ENCODE measurements at places on chromosomes 7 and 10. TPM values are rescaled to one million over a fixed set of nuclear protein-coding genes. Genes with fewer than 3 reads are reported as not detected.

GRCh38 chr7:150715293-150715692, 1.1 kb upstream of the GIMAP1 start:
- DNase-seq: no peak

DNA sequence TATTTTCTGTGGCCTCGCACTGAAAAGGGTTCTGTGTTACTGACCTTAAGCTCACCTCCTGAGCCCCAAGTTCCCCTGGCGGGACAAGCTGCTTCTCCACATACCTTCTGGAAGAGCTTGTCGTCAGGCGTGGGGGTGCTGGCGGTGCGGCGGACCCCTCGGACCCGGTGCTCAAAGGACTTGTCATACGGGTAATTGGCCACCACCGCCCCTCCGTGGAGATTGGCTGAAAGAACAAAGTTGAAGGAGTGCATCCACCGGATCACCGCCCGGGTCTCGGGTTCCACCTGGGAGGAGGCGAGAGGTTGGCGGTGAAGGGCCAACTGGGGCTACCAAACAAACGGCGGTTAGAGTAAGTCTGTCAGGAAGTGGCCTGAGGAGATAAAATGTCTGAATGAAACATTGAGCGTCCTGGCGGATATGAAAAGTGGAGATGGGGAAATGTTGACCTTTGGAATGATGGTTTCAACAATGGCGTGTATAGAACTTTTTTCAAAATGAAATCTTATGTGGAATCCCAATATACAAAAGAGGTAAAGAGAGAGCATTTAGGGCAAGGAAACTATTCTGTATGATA, 16.5 kb downstream of the CPN1 start:
- DNase-seq: no peak

- DNase-seq: no peak
Measured at GRCh38 chr7:116441534-116441933, 58.0 kb upstream of the CAV2 start.

DNA sequence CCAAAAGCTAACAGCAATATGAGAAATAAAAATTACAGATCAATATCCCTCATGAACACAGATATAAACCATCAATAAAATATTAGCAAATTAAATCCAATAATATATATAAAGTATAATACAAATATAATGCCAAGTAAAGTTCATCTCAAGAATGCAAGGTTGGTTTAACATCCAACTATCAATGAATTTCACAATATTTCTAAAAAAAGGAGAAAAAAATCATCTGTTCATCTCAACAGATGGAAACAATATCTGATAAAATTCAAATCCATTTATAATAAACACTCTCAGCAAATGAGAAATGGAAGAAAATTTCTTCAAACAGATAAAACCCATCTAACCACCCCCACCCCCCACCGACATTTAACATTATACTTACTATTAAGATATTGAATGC, 86.9 kb downstream of the SIRT1 start:
- no peak for DNase-seq

Gene SORBS1
- total RNA-seq: 0.38 TPM

DNA sequence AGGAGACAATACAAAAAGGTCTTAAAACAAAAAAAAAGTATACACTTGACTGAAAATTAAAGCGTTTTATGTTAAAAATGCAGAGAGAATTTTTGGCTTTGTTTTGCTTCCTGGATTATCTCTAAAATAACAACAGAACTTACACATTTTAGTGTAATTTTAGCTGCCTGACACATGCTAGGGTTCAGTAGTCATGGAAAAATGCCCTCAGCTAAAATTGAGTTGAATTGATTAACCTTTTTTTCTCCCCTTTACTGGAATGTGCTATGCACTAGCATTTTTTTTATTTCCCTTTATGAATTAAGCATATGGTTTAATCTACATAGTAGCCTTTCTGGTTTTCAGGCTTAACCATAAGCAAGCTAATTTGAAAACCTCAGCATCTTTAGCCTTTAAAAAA, 89.9 kb downstream of the ZNF277 start:
- no peak for DNase-seq

DNA sequence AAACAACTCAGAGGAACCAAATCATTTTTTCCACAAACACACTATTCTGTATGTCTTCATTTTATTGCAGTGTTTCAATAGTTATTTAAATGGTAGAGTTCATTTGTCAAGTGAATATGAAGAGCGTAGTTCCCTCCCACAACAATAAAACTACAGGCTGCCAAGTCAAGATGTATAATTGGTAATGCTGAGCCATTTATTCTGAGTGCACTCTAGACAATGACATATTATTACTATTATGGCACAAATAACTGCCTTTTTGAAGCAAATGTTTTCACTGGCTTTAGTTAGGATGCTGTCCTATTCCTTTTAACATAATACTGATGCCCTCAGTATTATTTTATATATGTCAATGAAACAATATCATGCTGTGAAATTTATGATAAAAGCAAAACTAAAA, 102.7 kb upstream of the PCDH15 start:
- DNase-seq: no peak

- DNase-seq: no peak
Measured at GRCh38 chr10:66925896-66926715, at the start of gene LRRTM3. LRRTM3 (plus strand) TSS chr10:66926036.

- DNase-seq: no peak
Measured at GRCh38 chr10:107098326-107098725, 66.2 kb downstream of the SORCS1 start.

GRCh38 chr10:98170249-98171117, 36.0 kb downstream of the R3HCC1L start:
- DNase-seq: no peak

Gene RSPH10B
- 0.68 TPM for total RNA-seq

Gene ADCY1
- 0.05 TPM for total RNA-seq

- no peak for DNase-seq
Measured at GRCh38 chr7:118041251-118041878, 142.6 kb upstream of the LSM8 start.

Gene ZP3
- total RNA-seq: 6.7 TPM

- DNase-seq: no peak
Measured at GRCh38 chr10:70850097-70850496, 34.3 kb downstream of the SGPL1 start.

DNA sequence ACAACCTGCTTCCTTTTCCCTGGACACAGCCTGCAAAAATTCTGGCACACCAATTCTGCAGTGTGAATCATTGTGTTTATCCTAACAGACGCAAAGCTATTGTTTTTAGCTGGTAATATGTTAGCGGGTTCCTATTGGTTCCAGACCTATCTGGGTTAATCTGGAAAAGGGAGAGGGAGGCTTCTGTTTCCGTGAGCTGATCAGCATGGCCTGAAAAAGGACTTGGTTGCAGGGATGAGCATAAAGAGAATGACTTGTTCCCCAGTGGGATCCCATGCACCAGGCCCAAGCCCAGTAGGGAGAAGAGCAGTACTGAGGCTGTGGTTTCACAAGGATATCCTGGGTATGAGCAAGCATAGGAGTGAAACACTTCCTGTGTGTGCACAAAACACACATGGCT, 78.4 kb downstream of the PDE1C start:
- DNase-seq: no peak

Gene PLAU
- 0.84 TPM for total RNA-seq

Gene ANXA8L1
- not detected for total RNA-seq

- no peak for DNase-seq
Measured at GRCh38 chr10:132363921-132364593, 32.1 kb downstream of the LRRC27 start.

DNA sequence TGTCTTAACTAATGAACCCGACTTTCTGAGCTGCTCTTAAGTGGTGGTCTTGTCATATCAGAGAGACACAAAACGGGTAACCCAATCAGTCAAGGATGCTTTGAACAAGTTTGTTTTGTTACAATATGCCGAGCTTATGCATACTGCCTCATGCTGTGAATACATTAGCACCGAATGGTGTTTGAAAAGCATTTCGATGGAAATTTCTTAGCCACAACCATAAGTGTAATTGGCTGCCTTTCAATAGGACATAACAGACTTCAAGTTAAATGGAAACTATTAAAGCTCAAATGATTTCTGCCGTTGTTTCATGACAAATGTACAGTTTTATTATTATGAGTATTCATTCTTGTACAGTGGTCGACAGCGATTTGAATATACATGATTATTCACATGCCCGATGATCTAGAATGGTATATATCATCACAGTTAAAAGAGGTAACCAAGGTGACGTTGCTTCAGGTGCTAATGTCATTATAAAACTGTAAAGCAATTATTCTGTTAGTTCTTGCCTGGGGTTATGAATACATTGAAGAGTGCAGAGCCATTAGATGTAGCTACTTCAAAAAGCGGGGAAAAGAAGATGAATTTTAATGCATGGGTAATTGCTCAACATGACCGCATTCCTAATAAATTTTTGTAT, 118.8 kb downstream of the EBF3 start:
- DNase-seq: no peak

Gene KCNH2
- 0.66 TPM for total RNA-seq

Gene OPALIN
- not detected for total RNA-seq

Gene ANKRD16
- 11.9 TPM for total RNA-seq

Gene PDE6C
- total RNA-seq: not detected

GRCh38 chr7:142529591-142529990, 219.7 kb upstream of the PRSS1 start:
- no peak for DNase-seq

- no peak for DNase-seq
Measured at GRCh38 chr7:101453617-101454016, 90.9 kb downstream of the COL26A1 start.

DNA sequence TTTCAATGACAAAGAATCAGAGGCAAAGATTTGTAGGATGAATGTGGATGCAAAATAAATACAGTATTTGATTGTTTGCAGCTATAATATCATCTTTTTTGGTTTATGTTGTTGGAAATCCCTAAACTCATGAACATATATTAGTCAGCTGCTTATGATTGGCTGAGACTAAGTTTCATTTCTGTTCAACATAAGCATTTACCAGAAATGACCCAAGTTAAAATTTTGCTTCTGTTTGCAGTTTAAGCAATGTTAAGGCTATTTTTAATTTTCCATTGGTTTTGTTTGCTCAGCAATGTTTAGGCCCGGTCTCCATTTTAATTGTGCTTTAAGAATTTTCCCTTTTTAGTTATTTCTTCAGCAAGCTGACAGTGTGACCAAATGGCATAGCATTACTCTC, 22.0 kb downstream of the GIMAP6 start:
- DNase-seq: no peak

Gene LAMB1
- total RNA-seq: 0.46 TPM

- DNase-seq: no peak
Measured at GRCh38 chr10:78691301-78692030, 377.3 kb upstream of the ZMIZ1 start.

Gene ADCK2
- 22.4 TPM for total RNA-seq

- DNase-seq: no peak
Measured at GRCh38 chr7:147857152-147858140, 733.1 kb upstream of the C7orf33 start.

DNA sequence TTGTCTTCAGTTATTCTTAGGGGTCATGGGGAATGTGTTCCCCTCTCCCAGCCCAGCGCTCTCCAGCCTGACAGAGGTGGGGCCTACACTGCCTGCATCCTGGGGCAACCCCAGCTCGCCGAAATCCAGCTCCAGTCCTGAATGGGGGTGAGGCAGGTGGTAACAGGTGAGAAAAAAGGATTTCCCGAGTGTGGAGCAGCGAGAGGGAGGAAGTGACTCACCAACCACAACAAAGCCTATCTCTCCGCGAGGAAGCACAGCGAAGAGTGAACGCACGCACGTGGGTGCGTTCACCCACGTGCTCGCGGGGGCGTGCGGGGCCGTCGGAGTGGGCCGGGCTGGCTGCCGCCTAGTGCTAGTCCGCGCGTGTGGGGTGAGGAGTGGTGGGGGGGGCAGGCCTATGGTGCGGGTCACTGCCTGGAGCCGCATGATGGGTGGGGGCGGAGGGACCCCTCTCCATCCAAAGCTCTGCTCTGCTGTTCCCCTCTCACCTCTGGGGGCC, 855 bp upstream of the PALD1 start:
- DNase-seq: peak; percentile 83

GRCh38 chr10:122798704-122799231, 46.9 kb downstream of the CUZD1 start:
- DNase-seq: no peak

Gene HTRA1
- 0.13 TPM for total RNA-seq

Gene RNF148
- not detected for total RNA-seq

DNA sequence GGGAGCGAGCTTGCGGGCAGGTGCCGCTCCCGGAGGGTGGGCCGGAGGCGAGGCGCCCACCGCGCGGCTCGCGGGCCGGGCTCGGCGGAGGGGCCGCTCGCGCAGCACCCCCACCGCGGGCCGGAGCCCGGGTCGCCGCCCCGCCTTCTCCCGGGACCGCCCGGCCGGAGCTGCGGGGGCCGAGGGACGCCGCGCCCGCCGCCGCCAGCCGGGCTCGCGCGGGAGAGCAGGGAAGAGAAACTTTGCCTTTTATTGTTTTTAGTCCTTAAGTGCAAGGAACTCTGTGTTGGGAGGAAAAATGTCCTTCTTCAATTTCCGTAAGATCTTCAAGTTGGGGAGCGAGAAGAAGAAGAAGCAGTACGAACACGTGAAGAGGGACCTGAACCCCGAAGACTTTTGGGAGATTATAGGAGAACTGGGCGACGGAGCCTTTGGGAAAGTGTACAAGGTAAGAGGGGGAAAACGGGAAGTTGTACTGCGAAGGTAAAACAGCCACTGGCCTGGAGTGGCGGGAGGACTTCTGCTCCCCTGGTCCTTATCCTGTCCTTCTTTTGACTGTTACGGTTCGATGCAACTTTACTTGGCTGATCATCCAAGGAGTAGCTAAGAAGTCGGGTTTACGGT, 620 bp downstream of the SLK start:
- no peak for DNase-seq

GRCh38 chr10:33265621-33266020, 68.8 kb downstream of the NRP1 start:
- no peak for DNase-seq

- DNase-seq: peak; percentile 27
Measured at GRCh38 chr10:60964257-60965235, 20.6 kb upstream of the RHOBTB1 start.

Gene CALY
- total RNA-seq: not detected

Data from activated T-cell treated with anti-CD3 and anti-CD28 coated beads, Interleukin-2, amount 50 U/mL, for 4 hours (primary cell).